ENCODE measurements at places on chromosomes 1 and 21. TPM values are rescaled to one million over a fixed set of nuclear protein-coding genes. Genes with fewer than 3 reads are reported as not detected.

The SPRR2F gene
- total RNA-seq = not detected

The BRINP3 gene
- total RNA-seq = not detected

The TSTD1 gene
- 37.9 TPM for total RNA-seq

The NBPF11 gene
- total RNA-seq = 3.0 TPM

The AQP10 gene
- not detected for total RNA-seq

The NAV1 gene
- total RNA-seq = 56.9 TPM

The S100A9 gene
- not detected for total RNA-seq

The OR6N1 gene
- not detected for total RNA-seq

The CD34 gene
- 6.6 TPM for total RNA-seq

The EPHA10 gene
- not detected for total RNA-seq

The MYOM3 gene
- 0.12 TPM for total RNA-seq
